ENCODE measurements at places on chromosomes 5 and 9.

DNA sequence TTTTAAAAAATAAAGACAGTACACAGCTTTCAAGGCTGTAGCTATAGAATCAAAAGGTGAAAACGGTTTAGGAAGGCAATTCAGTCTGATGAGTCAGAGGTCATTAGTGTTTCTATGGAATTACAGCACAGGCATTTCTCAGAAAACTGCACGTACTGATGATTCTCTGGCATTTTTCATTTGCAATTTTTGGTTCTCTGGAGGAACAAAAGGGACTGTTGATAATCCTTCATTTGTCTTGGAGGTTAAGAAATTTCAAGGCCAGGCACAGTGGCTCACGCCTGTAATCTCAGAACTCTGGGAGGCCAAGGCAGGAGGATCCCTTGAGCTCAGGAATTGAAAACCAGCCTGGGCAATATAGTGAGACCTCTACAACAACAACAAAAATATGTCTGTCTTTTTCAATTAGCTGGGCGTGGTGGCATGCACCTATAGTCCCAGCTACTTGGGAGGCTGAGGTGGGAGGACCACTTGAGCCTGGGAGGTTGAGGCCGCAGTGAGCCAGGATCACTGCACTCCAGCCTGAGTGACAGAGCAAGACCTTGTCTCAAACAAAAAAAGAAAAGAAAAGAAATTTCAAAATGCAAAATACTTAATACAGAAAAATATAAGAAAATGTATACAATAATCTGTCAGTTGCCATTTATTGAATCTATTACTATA lies 27.3 kb downstream of the NR6A1 start:
- no peak for DNase-seq

- DNase-seq, result no peak
These were observed 292.3 kb downstream of the SLF1 start for GRCh38 chr5:94910721-94911120.

DNA sequence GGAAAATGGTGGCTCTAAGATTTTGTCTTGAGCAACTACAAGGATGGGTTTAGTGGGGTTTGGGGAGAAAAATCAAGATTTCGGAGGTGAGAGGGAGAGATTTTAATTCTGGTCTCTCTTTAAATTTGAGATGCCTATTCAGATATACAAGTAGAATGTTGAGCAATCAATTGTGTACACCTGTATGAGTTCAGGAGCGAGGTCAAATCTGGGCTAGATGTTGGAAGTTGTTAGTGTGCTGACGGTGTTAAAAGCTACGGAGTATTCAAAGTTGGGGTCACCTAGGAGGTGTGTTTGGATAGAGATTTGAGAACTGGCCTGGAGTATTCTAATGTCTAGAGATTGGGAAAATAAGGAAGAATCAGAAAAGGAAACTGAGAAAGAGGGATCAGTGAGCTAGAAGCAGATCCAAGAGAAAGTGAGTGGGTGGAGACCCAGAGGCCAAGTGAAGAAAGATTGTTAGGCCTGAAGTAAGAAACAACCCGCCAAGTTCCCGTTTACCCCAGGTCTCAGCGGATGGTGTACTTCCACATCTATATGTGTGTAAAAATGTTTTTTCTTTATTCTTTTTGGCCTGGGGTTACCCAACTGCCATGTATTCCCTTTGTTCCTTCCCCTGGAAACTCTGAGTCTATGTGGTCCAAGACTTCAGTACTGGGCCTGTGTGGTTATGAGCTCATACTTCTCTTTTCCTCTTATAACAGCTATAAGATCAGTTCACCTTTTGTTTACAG lies 11.9 kb upstream of the ARHGAP26 start:
- DNase-seq, result no peak

- DNase-seq, result no peak
These were observed 4.1 kb downstream of the FIBCD1 start for GRCh38 chr9:130934702-130935647.

DNA sequence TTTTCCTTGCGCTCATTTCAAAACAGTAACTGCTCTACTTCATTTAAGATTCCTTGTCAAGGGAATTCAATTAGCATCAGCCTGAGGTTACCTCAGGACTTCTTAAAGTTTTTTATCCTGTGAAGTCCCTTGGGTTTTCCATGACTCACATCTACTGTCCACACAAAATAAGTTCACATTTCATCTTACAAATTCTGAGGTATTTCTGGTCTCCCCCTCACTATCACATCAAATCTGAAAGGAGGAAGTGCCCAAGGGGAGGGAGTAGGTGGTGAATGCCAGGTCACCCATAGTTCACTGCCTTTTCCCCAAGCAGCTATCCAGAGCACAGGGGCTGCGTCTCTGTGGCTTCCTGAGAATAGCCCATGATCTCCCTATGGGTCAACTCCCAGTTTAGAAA lies 227.1 kb upstream of the NREP start:
- DNase-seq, result no peak

- DNase-seq, result no peak
These were observed 202.1 kb upstream of the KLF4 start for GRCh38 chr9:107691664-107692063.

DNA sequence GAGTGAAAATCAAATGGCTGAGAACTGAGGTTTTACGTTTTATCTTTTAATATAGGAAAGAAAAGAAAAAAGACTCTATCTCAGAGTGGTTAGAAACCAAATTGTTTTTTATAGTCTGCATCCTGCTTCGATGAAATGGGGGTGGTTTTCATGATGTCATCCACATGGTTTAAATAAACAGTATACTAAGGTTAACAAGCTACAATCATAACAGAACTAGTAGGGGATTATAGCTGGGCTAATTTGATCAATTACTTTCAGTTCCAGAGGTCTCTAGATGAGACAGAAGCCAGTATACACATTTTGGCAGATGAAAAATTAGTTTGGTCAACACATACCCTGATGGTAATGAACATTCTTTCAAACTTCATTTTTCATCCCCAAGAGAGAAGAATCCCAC lies 106.3 kb upstream of the SNX2 start:
- DNase-seq, result no peak

DNA sequence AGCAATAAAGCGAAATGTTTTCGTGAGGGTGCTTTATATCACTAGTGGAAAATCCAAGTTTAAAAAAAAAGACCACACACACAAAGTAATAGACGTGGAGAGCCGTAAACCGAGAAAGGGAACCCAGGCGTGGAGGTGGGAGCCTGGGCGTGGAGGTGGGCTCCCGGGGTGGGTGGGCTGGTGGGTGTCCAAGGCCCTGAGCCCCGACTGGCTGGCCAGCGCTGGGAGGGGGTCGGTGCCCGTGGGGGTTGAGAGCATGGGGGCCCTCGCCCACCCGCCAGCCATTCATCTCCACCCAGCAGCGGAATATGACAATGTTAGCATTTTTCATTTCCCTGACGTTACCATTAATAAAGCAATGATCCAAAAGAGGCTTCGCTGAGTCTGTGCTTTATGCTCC lies 135.0 kb downstream of the MVB12B start:
- DNase-seq, result no peak

- no peak for DNase-seq
These were observed 13.9 kb downstream of the HMGXB3 start for GRCh38 chr5:150014456-150014855.

DNA sequence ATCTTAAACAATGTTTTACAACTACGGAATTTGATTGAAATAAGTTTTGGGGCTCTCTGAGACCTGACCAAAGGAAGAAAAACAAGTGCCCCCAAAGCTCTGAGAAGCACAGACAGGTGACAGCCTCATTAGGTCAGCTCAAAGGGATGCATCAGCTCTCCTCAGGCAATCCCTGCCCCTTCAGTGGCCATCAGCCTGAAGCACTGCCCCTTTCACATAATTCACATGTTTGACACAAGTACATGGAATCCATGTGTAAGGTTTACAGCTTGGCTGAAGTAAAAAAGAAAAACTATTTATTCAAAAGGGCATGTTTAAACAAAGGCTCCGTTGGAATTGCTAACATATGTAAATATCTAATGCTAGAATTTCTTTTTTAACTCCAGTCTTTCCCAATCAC lies 56.3 kb downstream of the TSSK1B start:
- DNase-seq, result no peak

DNA sequence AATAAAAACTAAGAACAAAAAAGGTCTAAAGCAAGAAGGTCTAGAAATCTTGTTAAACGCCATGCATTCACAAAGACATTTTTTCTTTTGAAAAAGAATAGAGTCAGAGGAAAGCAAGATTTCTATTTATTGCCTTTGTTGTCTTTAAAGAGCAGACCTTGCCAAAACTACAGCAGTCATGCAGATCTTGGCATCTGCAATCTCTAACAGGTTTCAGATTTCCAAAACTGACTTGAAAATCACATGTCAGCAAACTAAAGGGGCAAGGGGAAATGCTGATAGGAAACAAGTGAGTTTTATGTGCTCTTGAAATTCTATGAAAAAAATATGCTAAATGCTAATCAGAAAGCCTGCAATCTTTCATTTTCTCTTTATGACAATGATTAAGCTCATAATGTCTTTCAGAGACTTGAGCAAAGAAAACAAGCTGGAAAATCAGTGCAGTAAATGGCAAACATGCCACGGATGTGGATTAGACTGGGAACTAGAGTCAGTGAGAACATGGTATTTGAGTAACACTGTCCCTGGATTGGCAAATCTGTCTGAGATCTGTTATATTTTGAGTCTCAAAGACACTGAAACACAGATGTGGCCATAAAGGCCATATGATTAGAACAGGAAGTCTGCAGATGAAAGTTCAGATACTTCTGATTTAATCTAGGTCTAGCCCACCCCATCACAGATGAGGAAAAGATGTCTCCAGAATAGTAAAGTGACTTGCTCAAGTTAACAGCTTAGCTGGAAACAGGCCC lies 361.4 kb upstream of the RPS23 start:
- no peak for DNase-seq
